ENCODE measurements at places on chromosomes 11 and 22. TPM values are rescaled to one million over a fixed set of nuclear protein-coding genes. Genes with fewer than 3 reads are reported as not detected.

- H3K27ac ChIP-seq = no peak overlapping the region
- H3K4me1 ChIP-seq = no peaks in the 10 kb centered on the region
- no peak for DNase-seq
- no peaks in the 10 kb centered on the region for H3K36me3 ChIP-seq
- peaks cover 5% of the 10 kb centered on the region for H3K27me3 ChIP-seq
These were observed 33.0 kb upstream of the MYOD1 start for GRCh38 chr11:17686231-17686980.

GRCh38 chr11:128733440-128734102 is 39.7 kb downstream of the FLI1 start:
- H3K27me3 ChIP-seq = no peaks in the 10 kb centered on the region
- no peaks in the 10 kb centered on the region for H3K36me3 ChIP-seq
- H3K4me3 ChIP-seq = no peak overlapping the region
- H3K27ac ChIP-seq = no peak overlapping the region
- H3K4me1 ChIP-seq = peaks cover 38% of the 10 kb centered on the region

DNA sequence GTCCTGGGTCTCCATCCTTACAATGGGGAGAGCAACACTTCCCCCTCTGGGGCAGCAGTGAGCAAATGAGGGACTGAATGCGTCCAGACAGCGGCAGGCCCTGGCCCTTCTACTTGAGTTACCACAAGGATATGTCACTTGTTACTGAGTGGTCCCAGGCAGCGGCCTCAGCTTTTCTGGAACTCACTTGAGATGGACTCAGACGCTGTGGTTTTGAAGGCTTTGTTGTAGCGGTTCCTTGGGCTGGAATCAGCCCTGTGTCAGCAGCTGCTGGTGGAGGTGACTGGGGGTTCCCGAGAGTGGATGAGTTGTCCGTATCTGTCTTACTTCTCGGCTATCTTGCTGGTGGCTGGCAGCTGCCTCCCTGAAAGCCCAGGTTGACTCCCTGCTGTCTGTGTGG is 77.0 kb downstream of the MICAL2 start:
- no peak for DNase-seq
- peak overlapping the region; percentile 29 for H3K27ac ChIP-seq
- H3K4me3 ChIP-seq = no peak overlapping the region
- no peaks in the 10 kb centered on the region for H3K36me3 ChIP-seq
- H3K27me3 ChIP-seq = no peaks in the 10 kb centered on the region

- H3K27me3 ChIP-seq = no peaks in the 10 kb centered on the region
- peaks cover 11% of the 10 kb centered on the region for H3K4me1 ChIP-seq
These were observed 108.4 kb downstream of the ZNF280B start for GRCh38 chr22:22400099-22400498.

DNA sequence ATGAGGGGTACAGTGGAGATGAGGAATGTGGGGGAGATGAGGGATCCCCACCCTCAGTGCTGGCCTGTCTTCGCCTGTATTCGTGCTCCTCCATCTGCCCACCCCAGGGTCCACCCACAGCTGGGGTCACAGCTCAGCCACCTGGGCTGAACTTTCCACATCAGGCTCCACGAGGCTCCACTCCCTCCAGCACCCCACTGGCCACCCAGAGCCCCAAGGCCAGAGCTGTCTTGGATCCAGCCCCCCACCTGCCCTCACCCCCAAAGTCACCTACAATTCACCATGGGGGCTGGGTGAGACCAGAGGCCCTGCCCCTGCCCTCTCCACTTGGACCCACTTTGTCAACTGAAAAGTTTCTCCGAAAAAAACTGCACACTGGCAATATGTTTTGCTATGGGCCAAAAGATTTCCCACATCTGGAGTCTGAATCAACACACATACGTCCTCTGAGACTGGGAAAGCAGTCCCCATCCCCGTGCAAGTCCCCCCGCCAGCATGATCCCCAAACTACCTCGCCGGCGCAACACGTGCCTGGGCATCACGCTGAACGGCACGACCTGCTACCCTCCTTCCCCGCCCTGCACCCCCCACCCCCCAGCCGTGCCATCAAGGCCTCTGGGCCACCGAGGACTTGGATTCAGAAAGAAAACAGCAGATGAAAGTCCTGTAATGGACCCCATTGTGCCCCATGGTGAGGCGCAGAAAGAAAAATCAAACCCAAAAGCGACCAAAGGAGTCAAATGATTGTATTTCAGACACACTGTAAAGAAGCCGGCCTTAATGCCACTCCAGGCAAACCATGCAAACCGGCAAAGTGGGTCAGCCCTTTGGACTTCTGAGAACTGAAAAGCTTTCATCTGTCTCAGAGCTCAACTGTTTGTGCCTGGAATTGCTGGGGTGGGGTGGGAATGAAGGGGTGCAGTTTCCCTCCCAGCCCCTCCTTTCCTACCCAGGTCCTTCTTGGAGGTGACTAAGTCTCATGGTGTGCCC is 16.5 kb upstream of the GAL start:
- no peak overlapping the region for H3K27ac ChIP-seq
- H3K27me3 ChIP-seq = no peaks in the 10 kb centered on the region
- DNase-seq = no peak

The GGTLC3 gene
- total RNA-seq = not detected

DNA sequence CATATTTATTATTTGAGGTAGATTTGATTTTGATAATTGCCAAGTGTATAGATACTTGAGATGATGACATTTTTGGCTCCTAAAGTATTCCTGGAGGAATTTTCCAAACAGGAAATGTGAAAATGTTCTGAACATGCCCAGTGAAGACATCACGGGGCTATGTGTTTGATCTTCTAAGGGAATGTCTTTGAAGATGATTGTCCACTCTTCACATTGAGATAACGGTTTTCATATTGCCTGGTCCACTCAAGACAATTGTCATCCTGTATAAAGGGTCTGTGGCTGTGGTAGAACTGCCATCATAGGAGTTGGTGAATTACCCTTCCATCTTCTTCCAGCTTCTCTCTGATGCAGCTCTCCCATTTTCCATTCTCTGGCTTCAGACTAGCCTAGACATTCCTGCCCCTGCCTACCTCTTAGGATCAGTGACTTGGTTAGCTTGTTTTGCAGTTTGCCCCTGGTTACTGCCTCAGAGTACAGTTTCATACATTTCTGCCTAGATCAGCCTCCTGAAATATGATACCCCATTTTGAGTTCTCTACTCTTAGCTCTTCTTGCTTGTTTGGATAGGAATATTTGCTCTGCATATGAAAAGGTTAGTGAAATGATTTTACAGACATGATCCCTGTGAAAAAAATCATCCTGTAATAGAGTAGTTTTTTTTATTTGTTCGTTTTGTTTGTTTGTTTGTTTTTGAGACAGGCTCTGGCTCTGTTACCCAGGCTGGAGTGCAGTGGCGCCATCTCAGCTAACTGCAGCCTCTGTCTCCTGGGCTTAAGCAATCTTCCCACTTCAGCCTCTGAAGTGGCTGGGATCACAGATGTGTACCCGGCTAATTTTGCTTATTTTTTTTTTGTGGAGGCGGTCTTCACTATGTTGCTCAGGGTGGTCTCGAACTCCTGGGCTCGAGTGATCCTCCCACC is 111.4 kb upstream of the SORL1-AS1 start:
- DNase-seq = no peak
- H3K4me3 ChIP-seq = no peak overlapping the region
- no peaks in the 10 kb centered on the region for H3K27me3 ChIP-seq
- no peak overlapping the region for H3K27ac ChIP-seq
- H3K4me1 ChIP-seq = no peaks in the 10 kb centered on the region
- no peaks in the 10 kb centered on the region for H3K36me3 ChIP-seq

DNA sequence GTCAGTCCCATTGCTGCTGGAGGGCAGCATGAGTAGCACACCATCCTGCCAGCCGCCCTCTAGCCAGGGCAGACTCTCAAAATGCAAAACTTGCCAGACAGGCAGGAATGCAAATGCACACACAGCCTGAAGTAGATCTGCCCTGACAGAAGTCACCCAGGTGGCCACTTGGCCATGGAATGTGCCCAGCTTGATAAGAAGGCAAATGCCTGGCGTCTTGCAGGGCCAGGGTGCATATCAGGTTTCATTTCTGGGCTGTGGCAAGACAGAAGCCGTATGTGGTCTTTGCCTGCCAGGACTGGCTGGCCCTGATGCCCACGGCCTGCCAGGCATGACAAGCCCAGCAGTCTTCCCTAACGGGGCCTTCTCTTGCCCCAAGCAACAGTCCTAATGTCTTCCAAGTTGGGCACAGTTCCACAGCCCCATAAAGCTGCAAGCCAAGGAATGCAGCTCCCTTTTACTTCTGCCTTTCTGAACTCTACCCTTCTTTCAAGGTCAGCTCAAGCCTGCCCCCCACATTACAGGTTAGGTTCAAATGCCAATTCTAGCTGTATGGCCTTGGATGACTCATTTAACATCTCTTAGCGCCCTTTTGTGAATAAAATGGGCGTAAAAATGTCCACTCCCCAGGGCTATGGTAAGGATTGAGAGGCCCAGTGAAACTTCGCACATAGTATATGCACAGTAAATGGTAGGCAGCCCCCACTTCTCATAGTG is 29.7 kb downstream of the POU2AF3 start:
- no peak overlapping the region for H3K27ac ChIP-seq
- H3K27me3 ChIP-seq = no peaks in the 10 kb centered on the region
- DNase-seq = no peak
- no peaks in the 10 kb centered on the region for H3K4me1 ChIP-seq
- H3K36me3 ChIP-seq = no peaks in the 10 kb centered on the region
- H3K4me3 ChIP-seq = no peak overlapping the region

The VPREB1 gene
- not detected for total RNA-seq

The PLEKHB1 gene
- total RNA-seq = 226 TPM

DNA sequence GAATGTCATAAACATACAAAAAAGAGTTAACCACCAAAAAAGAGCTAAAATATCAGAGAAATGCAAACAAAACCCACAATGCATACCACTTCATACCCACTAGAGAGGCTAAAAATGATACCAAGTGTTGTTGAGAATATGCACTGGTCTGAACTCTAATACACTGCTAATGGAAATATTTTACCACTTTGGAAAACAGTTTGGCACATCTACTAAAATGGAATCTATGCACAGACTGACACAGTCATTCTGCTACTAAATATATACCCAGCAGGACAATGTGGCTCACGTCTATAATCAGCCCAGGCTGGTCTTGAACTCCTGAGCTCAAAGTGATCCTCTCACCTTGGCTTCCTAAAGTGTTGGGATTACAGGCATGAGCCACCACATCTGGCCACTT is 18.0 kb downstream of the MAPK1 start:
- no peak overlapping the region for H3K4me3 ChIP-seq
- H3K4me1 ChIP-seq = peaks cover 12% of the 10 kb centered on the region
- H3K36me3 ChIP-seq = no peaks in the 10 kb centered on the region
- no peak for DNase-seq

- no peaks in the 10 kb centered on the region for H3K4me1 ChIP-seq
- DNase-seq = no peak
- H3K27ac ChIP-seq = no peak overlapping the region
- H3K27me3 ChIP-seq = no peaks in the 10 kb centered on the region
- no peak overlapping the region for H3K4me3 ChIP-seq
These were observed 10.1 kb upstream of the MRPL23 start for GRCh38 chr11:1936781-1937615.

- H3K4me1 ChIP-seq = peaks cover 30% of the 10 kb centered on the region
- no peak for DNase-seq
- no peak overlapping the region for H3K4me3 ChIP-seq
- no peaks in the 10 kb centered on the region for H3K27me3 ChIP-seq
These were observed 63.2 kb upstream of the ARFGAP3 start for GRCh38 chr22:42920101-42920820.

DNA sequence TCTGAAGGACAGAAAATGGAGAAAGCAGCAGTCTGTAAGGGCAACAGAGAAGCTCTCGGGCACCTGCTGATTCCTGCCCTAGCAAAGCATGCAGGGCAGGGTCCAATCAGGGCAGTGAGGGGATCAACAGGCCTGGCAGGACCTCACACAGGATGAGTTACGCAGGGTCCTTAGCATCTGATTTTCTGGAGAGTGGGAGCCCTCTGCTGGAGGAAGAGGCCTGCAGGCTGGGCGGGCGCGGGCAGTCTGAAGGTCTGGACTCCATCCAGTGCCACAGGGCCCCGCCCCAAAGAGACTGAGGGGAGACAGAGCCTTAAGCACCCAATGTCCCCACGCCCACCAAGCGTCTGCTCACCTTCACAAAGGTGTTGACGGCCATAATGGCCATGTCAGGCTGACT is 28.9 kb downstream of the AP1B1 start:
- no peaks in the 10 kb centered on the region for H3K27me3 ChIP-seq
- H3K4me1 ChIP-seq = peaks cover 1% of the 10 kb centered on the region
- DNase-seq = peak; percentile 33

DNA sequence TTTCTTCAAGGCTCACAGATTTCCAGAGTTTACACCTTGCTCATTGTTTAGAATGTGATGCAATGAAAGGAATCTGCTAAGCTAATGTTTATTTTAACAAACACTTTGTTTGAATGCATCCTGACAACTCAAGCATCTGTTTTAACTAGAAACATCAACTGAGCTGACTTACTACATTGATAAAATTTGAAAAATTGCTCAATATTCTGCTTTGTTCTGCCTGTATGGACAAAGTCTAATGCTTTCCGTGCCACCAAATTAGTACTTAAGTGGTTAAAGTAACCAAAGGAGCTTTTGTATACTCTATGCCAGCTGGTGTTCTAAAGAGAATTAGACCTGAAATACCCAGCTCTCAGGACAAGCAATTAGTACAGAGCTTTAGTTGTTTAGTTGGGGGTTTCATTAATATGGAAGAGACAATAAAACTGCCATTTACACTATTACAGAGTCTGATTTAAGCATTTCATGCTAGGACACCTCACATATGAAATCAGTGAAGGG is 105.2 kb downstream of the MAML2 start:
- no peak overlapping the region for H3K27ac ChIP-seq
- no peaks in the 10 kb centered on the region for H3K36me3 ChIP-seq
- peaks cover 24% of the 10 kb centered on the region for H3K4me1 ChIP-seq
- H3K27me3 ChIP-seq = no peaks in the 10 kb centered on the region

DNA sequence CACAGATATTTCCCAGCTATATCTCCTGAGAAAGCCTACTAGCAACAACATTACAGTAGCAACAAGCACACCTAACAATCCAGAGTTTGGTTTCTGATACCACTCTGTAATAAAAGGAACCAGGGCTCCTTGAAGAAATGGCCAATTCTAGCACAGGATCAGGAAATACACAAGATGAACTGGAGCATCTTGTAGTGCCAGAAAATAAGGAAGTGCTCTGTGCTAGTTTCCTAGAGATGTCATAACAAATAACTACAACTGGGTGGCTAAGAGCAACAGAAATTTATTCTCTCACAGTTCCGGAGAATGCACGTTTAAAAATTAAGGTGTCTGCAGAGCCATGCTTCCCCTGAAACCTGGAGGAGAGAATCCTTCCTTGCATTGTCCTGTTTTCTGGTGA is 217.8 kb downstream of the KIRREL3 start:
- H3K27ac ChIP-seq = no peak overlapping the region
- H3K4me3 ChIP-seq = no peak overlapping the region
- no peaks in the 10 kb centered on the region for H3K4me1 ChIP-seq

GRCh38 chr11:84886344-84886743 is 740.8 kb downstream of the DLG2 start:
- H3K36me3 ChIP-seq = no peaks in the 10 kb centered on the region
- H3K27me3 ChIP-seq = no peaks in the 10 kb centered on the region
- no peak overlapping the region for H3K27ac ChIP-seq
- H3K4me3 ChIP-seq = no peak overlapping the region
